Right forelimb (tissue), 1 donor: ENCODE measurements at places on chromosomes 3 and 15.

GRCh38 chr3:123139522-123139921 is 62.2 kb upstream of the SEC22A start:
- DNase-seq: no peak

GRCh38 chr3:64873400-64873799 is 185.6 kb upstream of the ADAMTS9 start:
- DNase-seq: no peak

DNA sequence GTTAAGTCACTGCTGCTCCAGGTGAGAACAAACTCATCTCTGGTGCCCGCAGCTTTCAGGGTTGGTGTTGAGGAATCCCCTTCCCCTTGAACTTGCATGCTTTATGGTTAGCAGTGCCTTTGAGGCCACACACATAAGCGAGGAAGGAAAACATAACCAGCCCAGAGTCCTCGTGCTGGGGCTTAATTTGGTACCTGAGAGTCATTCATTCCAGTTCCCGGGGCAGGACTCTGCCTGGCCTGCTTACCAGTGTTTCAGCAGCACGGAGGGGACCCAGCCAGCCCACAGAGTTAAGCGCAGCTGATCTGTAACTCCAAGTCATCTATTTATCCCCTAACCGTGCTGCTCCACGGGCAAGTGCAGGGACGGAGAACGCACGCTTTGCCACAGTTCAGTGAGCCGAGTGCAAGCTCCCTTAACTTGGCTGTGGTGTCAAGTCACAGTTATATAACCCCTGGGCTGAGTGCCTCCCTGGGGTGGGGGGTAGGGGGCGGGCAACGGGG is 302.3 kb upstream of the ICE2 start:
- no peak for DNase-seq

- DNase-seq: no peak
Measured at GRCh38 chr3:30608598-30608947, 2.2 kb downstream of the TGFBR2 start.

- DNase-seq: no peak
Measured at GRCh38 chr3:22319446-22319845, 568.4 kb upstream of the ZNF385D start.

GRCh38 chr3:140546649-140547048 is 131.2 kb upstream of the TRIM42 start:
- no peak for DNase-seq

DNA sequence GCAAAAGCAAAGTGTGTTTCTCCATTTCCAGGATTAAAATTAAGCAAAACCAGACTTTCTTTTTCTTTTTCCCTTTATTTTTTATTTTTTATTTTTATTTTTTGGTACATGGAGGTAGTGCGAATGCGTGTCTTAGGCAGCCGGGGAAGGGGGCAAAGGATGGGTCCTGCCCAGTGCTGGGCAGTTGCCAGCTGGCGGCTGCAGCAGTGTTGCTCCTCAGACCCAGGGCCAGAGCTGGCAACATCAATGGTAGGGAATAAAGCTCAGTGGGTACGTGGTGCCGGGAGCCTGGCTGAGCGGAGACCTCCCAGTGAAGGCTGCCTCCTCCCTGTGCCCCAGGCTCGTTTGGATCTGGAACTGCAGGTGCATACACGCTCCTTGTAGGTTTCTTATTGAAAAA is 46.3 kb downstream of the POLR2M start:
- no peak for DNase-seq

DNA sequence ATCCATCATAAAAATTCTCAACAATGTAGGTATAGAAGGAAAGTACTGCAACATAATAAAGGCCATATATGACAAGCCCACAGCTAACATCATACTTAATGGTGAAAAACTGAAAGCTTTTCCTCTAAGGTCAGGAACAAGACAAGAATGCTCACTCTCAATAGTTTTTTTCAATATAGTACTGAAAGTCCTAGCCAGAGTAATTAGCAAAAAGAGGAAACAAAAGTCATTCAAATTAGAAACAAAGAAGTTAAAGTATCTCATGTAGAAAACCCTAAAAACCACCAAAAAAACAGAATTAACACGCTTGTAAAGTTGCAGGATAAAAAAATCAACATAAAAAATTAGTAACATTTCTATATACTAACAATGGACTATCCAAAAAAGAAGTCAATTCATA is 61.8 kb downstream of the MYH15 start:
- DNase-seq: no peak

- DNase-seq: no peak
Measured at GRCh38 chr3:152778022-152778421, 56.9 kb upstream of the P2RY1 start.

DNA sequence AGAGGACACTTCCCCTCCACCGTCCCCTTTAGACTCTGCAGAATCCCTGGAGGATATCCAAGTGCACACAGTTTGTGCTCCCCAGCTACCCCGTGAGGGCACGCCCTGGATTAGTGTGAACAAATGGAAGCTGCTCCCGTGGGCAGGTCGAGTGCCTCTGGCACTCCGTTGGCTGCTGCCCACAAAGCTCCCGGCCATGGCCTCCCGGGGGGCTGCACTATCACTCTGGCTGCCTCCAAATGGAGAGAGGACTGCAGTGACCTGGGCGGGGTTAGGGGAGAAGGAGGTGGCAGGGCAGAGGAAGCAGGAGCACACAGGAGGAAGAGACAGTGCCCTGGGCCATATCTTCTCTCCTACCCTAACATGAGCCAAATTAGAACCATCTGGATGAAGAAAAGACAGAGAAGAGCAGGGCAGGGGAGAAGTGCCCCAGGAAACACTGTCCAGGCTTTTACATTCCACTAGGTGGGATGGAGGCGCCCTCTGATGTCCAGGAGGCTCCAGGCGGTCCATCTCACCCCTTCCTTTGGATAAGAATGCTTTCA is 29.4 kb upstream of the ACAD9 start:
- DNase-seq: no peak

DNA sequence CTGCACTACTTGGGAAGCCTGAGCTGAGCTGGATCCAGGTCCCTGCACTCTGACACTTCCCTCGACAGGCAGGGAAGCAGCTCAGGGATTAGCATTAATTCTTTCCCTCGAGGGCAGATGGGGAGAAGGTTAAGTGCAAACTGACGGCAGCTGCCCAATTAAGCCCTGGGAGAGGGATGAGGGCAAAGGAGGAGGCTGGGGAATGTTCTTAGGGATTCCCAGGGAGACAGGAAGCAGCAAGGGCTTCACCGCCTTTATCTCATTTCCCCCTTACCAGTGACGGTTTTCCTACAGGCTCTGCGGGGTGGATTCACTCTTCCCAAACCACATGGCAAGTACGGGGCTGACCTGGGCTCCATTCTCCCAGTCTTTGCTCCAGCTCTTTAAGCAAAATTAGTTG is 519.0 kb upstream of the PROK2 start:
- DNase-seq: no peak

DNA sequence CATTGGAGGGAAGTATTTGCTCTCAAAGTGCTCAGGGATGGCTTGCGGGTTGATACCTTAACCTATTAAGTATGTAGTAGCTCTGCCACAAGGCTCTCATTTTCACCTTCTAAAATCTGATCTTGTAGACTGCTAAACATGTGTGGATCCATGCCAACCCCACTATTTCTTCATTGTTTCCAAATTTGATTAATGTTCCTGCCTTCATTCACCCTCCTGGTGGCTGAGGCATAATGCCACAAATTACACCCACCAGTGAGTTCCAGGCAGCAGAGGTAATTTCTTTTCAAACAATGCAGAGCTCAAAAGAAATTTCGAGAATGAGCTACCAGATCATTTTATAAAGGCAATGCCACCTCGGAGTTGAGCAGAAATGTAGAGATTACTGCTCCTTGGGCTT is 71.0 kb downstream of the EDEM1 start:
- DNase-seq: no peak

GRCh38 chr3:71987089-71987735 is 202.3 kb upstream of the PROK2 start:
- no peak for DNase-seq

GRCh38 chr15:39438799-39439592 is 141.9 kb upstream of the THBS1 start:
- no peak for DNase-seq

GRCh38 chr3:9224490-9224889 is 25.0 kb downstream of the SRGAP3 start:
- DNase-seq: no peak

DNA sequence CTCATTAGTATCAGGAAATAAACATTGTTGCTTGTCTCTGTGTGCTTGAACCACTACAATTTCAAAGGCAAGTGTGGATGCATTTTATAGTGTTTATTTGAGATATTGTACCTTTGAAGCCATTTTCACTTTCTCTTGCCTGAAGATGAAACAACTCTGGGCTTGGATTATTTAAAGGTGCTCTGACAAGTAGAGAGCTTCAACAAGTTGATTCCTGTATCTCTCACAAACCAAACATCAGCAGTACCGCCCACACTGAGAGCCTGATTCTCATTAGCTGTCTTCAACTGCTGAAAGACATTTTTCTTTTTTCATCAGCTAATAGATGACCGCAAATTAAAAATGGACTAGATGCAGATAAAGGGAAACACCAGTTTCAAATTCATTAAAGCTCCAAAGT is 806 bp upstream of the CERS3 start:
- DNase-seq: no peak

DNA sequence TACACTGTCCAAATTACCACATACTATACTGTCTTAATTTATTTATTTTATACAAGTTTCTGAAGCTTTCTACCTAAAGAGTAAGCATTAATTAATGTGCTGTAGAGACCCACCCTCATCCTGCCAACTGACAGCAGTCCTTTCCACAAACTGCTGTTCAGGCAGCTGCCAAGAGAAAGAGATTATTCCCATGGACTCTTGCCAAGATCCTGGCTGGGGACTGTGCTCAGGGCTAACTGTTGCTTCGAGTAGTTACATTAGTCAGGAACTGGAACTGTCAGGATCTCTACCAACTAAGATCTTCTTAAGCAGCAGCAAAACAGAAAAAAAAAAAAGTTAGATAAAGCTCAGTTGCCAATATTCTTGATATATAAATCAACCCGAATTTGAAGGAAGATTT is 398.8 kb downstream of the MECOM start:
- DNase-seq: no peak

- DNase-seq: no peak
Measured at GRCh38 chr3:69669070-69669469, 70.2 kb upstream of the MITF start.

- no peak for DNase-seq
Measured at GRCh38 chr3:112061152-112061551, 25.0 kb upstream of the C3orf52 start.

DNA sequence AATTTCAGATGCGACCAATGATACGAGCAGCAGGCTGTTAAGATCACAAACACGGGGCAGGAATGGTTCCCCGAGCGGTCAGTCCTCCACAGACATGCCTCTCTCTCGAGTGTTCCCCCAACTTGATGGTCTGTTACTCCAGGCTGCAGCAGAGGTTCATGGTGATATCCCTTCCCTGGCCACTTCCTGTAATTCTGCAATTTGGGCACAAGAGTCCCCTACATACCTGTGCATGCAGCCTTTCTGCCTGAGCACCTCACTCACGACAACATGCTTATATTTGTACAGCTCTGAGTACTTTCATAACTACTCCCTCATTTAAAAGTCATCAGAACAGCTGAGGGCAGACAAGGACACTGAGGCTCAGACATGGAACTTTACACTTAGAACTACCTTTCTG is 408.1 kb upstream of the NR2F2 start:
- DNase-seq: no peak

- no peak for DNase-seq
Measured at GRCh38 chr3:35814531-35814930, 175.2 kb downstream of the ARPP21 start.

- DNase-seq: no peak
Measured at GRCh38 chr15:58487041-58487723, 55.4 kb downstream of the LIPC start.

- no peak for DNase-seq
Measured at GRCh38 chr3:194532591-194532990, 45.8 kb upstream of the ATP13A3 start.

DNA sequence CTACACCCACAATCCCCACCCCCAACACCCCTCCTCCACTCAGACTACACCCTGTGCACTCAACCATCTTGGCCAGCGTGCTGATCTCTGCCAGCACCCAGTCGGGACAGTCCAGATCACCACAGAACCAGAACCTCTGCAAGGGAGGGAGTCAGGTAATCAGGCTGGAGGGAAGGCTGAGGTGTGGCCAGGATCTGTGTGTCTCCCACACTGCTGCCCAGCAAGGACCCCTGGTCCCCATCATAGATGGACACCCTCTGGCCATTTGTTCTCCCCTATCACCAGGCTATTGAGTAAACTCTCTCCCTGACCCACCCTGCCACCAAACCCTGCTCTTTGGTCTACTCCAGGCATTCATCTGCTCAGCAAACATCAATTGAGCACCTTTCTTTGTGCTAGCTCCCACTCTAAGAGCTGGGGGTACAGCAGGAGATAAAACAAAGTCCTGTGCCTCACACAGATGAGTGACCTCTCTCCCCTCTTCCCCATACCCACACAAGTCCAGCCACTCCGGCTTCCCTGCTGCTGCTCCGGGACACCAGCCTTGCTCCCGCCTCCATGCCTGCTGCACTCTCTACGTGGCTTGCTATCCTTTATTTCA is 134.8 kb downstream of the TBC1D2B start:
- DNase-seq: no peak

DNA sequence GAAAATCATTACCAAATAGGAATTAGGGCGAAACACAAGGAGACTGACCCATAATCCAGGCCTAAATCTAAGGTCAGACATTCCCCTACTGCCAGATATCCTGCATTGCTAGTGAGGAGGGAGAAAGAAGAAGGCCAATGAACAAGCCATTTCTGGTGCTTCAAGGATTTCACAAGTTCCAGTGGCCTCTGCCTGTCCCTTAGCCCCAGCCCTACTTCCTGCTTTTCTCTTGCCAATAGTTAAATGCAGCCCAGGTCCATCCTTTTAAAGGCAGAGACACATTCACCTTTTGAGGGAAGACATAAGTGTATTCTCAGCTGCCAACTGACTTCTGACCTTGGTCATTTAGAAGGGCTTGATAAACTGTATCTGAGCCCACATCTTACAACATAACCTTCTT is 135.8 kb downstream of the ZNF621 start:
- DNase-seq: no peak

- DNase-seq: no peak
Measured at GRCh38 chr15:60774829-60775463, 296.0 kb upstream of the ICE2 start.

- no peak for DNase-seq
Measured at GRCh38 chr3:64612082-64612860, 75.5 kb downstream of the ADAMTS9 start.

DNA sequence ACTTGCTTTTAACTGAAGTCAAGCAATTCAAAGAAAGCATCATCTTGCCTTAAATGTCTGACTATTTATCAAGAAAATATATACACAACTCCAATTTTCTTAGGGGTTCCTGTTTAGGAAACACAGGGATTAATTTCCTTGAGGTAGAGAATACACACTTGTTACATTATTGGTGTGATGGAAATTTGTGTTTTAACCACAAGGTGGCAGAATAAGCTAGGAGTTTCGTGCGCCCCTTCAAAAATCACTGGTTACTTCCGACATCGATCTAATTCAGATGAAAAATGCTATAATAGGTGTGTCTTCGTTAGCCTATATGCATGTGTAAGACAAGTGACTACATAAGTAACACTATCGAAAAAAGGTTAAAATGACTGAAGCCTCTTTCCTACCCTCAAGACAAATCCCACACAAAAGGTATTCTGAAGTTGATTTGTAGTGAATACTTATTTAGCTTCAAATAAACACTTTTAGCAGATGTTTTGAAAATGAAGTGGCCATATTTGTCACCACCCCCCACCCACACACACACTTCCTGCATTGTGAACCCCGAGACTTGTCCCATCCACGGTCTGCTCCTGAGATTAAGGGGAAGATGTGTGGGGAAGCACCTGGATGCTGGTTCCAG is 246.5 kb downstream of the ROBO1 start:
- no peak for DNase-seq

GRCh38 chr3:30426293-30426993 is 180.0 kb upstream of the TGFBR2 start:
- DNase-seq: peak; percentile 66
